ENCODE measurements at places on chromosomes 12 and 14. TPM values are rescaled to one million over a fixed set of nuclear protein-coding genes. Genes with fewer than 3 reads are reported as not detected.

The CDK2 gene
- 9.4 TPM for total RNA-seq

The IFNG-AS1 gene
- under 0.01 TPM for total RNA-seq

The LRRC23 gene
- total RNA-seq = 11.7 TPM

The SSPN gene
- total RNA-seq = 1.5 TPM

The YAF2 gene
- total RNA-seq = 62.2 TPM

The FBXL14 gene
- total RNA-seq = 14.7 TPM

The ARMH4 gene
- total RNA-seq = 1.4 TPM

The SMCO2 gene
- 0.43 TPM for total RNA-seq

The FAM186B gene
- total RNA-seq = 0.48 TPM

The CD163 gene
- not detected for total RNA-seq

The NGDN gene
- 75.9 TPM for total RNA-seq

The TMEM253 gene
- total RNA-seq = 0.24 TPM

The GNPNAT1 gene
- 58.2 TPM for total RNA-seq

The ABCD4 gene
- 19.0 TPM for total RNA-seq

The VRTN gene
- not detected for total RNA-seq

The RPS6KL1 gene
- 1.7 TPM for total RNA-seq

The RNASE9 gene
- total RNA-seq = under 0.01 TPM

The ZNF385A gene
- total RNA-seq = 23.4 TPM

The RPGRIP1 gene
- not detected for total RNA-seq

All from tracheal epithelial cell (primary cell).